Right hindlimb (tissue), 1 donor: ENCODE measurements at places on chromosomes 16 and 17.

- DNase-seq = peak; percentile 34
Measured at GRCh38 chr16:81831722-81832126, 52.6 kb downstream of the PLCG2 start.

- DNase-seq = peak; percentile 65
Measured at GRCh38 chr17:77127735-77128361, 12.9 kb upstream of the SEC14L1 start.

DNA sequence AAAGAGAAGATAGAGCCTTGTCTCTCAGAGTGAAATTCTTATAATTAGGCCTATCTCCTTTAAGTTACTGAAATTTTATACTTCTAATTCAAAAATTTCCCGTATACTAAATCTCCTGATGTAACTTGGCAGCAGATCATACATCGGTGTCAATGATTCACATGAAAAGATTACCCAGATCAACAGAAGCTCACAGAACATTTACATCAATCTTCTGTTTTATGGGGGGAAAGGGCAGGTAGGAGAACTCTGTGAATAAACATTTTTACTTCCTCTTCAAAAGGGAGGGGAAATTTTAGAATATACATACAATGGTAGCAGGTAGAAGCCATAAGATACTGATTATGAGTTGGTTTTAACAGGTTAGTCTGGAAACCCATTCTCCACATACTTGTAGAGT lies 43.1 kb downstream of the PHLPP2 start:
- DNase-seq = no peak

- no peak for DNase-seq
Measured at GRCh38 chr16:71758293-71758760, 33.8 kb upstream of the PHLPP2 start.

GRCh38 chr16:29897333-29897732 lies 2.0 kb downstream of the SEZ6L2 start:
- DNase-seq = no peak

GRCh38 chr17:14510136-14510535 lies 209.3 kb downstream of the HS3ST3B1 start:
- no peak for DNase-seq

GRCh38 chr16:14307059-14307526 lies 236.0 kb downstream of the MRTFB start:
- no peak for DNase-seq

- DNase-seq = no peak
Measured at GRCh38 chr17:55690105-55690508, 32.6 kb downstream of the TMEM100 start.

DNA sequence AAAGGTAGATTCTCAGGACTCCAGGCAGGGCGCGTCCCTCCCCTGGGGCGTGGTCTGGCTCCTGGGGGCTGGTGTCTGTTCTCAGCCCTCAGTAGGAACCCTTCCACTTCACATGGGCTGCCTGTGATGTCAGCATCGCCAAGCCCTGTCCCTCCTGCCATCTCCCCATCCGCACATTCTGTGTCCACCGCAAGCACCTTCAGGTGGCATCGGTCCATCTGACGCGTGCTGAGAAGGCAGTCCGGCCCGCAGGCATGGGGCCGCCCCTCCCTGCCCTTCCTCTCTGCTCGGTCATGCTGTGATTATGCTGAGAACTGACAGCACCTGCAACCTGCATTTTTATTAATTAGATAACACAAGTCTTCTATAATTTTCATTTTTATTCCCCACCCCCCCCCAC lies 12.7 kb upstream of the DNAH17 start:
- DNase-seq = no peak

GRCh38 chr17:50562242-50563091 lies 2.0 kb downstream of the CACNA1G start:
- DNase-seq = peak; percentile 63

- DNase-seq = no peak
Measured at GRCh38 chr16:23365602-23366240, 63.6 kb downstream of the SCNN1B start.

- no peak for DNase-seq
Measured at GRCh38 chr16:81453091-81453728, 8.6 kb downstream of the CMIP start.

DNA sequence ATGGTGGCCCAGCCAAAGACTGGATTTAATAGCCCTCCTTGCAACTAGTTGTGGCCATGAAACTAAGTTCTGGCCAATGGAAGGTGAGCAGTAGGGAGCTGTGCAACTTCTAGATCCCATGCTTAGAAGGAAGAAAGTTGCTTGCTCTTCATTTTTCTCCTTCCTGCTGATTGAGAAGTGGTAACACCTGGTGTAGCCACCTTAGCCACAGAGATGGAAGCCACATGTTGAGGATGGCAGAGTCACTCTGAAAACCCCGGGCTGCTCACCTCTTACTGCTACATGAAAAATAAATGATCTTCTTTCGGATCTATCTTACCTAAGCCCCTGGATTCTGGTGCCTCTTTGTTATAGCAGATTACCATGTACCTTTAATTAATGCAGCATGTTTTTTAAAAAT lies 10.3 kb upstream of the ATP5MC1 start:
- DNase-seq = no peak

DNA sequence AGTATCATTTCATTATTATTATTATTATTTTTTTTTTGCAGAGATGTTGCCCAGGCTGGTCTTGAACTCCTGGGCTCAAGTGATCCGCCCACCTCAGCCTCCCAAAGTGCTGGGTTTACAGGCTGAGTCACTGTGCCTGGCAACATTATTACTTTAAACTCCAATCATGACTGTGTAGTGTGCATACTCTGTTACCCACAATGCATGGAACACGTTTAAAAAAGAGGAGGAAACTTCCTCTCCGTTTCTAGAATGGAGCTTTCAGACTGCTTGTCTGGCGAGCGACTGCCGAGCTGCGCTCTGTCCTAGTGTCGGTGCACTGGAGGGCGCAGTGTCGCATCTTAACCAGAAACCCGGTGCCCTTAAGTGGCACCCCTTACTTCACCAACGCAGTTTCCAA lies 22.1 kb upstream of the FASN start:
- no peak for DNase-seq

GRCh38 chr17:3750926-3751325 lies 27.2 kb downstream of the HASPIN start:
- no peak for DNase-seq

DNA sequence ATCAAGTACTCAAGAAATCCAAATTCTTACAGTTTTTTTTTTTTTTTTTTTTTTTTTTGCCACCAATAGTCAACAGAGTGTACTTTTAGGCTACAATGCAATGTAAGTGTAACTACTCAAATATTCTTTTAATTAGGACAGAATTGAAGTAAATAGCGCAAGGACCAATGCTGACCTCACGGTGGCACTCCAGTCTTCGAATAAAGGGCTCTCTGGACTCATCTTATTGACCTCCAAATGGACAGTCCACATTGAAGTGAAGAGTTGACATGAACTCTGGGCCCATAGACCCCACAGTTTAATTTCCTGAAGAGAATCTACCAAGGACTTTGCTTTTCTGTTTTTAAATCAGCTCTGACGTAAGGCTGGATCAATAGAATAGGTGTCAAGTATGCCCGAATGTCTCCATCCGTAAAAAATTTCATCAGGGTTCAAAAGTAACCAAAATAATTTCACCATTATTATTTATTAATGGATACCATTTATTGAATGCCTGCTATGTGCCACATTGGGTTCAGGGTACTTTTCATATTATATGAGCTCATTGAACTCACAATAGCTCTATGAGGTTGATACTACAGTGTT lies 7.3 kb upstream of the DDX52 start:
- DNase-seq = no peak

DNA sequence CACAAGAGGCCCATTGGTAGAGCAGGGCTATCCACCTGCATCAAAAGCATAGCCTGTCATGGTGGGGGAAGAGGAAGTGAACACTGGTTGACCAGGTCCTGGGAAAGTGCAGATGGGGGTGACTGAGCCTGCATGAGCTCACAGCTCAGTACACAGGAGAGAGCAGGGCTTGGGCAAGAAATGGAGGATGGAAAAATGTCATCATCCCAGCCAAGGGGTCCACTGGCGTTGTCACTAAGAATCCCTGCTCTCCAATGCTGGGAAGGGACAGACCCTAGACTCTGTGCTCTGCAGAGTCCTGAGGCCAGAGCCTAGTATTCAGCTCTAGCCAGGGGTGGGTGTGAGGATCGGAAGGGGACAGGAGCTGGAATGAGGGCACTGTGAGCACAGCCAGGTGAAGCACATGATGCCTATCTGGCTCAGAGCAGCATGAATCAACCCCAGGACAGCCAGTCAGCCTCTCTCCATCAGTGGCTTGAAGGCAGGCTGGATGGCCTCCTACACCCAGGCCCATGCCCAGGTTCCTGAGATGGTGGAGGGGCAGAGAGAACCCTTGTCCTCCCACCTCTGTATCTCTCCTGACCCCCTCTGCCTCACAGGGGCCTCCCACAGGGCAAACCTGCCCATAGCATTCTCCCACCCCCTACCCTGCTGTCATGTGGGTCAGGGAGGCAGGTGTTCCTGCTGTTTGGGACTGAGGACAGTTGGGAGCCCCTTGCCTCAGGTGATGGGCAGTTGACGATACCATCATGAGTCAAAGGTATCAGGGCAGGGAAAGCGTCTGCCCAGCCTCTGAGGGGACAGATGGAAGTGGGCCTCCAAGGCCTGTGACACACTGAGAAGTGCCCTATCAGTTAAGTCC lies 13.8 kb upstream of the CTCF start:
- no peak for DNase-seq

DNA sequence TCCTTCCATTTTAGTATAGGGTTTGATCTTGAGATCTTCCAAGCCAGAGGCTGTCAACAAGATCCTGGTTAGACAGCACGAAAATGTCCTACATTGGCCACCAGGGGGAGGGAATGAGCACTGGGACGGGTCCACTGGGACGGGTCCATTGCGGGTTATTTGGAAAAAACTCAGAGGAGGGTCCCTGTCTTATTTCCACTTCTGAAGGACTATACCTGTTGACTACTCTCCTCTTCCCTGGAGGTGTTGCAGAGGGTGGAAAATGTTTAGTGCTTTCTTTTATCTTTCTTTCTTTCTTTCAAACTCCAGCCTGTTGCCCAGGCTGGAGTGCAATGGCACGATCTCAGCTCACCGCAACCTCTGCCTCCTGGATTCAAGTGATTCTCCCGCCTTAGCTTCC lies 2.5 kb downstream of the TTLL6 start:
- no peak for DNase-seq

DNA sequence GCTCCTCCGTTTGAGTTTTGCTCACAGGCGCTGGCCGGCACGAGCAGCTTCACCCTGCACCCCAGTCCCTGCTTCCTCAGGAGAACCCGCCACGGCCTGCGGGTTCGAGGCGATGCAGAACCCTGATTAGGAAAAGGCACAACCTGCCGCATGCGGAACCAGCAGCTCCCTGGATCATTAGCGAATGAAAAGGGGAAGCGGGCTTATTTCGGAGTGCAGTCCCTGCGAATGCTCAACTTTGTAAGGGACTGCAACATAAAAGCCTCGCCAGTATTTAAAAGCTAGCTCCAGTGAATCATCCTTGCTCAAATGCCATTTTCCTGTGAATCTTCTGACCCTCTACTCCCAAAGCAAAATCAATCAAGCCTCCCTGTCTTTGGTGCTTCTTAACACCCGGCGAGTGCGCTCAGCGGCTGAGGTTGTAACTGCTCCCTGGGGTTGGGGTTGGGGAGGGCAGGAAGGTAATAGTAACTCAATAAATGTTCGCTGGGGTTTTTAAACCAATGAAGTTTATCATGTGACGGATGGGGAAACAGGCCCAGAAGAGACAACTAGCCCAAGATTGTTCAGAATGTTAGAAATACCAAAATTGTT lies 678 bp upstream of the AKAP10 start:
- no peak for DNase-seq

GRCh38 chr17:16938031-16938430 lies 33.9 kb downstream of the TNFRSF13B start:
- no peak for DNase-seq

DNA sequence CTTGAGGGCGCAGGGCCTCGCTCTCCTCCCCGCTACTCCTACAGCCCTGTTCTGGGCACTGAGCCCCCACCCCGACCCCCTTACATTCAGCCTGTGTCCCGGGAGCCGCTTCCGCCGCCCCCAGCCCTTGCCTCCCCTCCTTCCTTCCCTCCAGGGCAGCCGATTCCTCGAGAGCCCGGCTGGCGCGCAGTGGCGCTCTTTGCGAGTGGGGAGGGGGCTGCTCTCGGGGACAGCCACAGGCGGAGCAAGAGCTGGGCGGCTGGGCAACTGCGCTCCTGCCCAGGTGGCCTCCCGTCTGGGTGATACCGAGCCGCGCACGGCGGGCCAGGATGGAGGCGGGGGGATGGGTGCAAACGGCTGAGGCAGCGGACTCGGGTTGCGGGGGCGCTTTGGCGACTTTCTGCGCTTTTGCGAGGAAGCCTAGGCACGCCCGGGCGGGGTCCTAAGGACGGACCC lies 1.2 kb downstream of the MMP15 start:
- peak; percentile 42 for DNase-seq

GRCh38 chr16:22726868-22727267 lies 87.1 kb upstream of the HS3ST2 start:
- no peak for DNase-seq

- DNase-seq = peak; percentile 64
Measured at GRCh38 chr17:82859431-82860403, 19.9 kb upstream of the ZNF750 start.

- DNase-seq = no peak
Measured at GRCh38 chr17:10516065-10516464, 2.3 kb downstream of the MYH1 start.

GRCh38 chr16:65697521-65697920 lies 575.7 kb upstream of the CDH11 start:
- no peak for DNase-seq

- DNase-seq = peak; percentile 74
Measured at GRCh38 chr17:78322858-78323455, 36.9 kb downstream of the SOCS3 start.

GRCh38 chr16:85086347-85087291 lies 25.7 kb downstream of the CIBAR2 start:
- peak; percentile 66 for DNase-seq

DNA sequence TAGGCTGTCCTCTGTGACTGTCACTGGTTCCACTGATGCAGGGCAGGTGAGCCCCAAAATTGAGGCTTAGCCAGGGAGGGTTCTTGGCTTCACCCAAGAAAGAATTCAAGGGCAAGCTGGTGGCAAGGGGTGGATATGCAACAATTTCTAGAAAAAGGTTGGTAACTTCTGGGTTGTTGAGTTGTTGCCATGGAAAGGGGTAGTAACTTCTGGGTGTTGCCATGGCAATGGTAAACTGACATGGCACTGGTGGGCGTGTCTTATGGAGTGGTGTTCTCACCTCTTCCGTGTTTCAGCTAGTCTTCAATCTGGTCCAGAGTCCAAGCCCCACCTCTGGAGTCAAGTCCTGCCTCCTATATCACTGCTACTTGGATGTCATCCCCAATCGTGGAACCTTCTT lies 9.5 kb upstream of the GUCY2D start:
- no peak for DNase-seq
